Fibroblast of skin of back (primary cell): ENCODE measurements at places on chromosomes 5 and 9.

DNA sequence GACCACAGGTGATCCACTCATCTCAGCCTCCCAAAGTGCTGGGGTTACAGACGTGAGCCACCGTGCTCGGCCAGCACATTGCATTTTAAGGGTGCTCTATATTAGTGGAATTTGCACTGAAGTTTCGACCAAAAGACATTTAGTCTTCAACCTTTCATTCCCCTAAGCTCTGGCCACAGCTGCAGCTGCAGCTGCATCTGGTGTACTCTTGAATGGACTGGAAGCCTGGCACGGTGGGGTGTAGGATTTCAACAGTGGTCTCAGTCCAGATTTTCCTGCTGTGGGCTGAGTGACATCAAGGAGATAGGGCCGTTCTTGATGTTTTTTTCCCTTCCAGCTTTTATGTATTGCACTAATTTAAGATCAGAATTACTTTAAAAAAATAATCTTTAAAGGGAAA is 255.2 kb downstream of the PDZD2 start:
- no peak for DNase-seq

DNA sequence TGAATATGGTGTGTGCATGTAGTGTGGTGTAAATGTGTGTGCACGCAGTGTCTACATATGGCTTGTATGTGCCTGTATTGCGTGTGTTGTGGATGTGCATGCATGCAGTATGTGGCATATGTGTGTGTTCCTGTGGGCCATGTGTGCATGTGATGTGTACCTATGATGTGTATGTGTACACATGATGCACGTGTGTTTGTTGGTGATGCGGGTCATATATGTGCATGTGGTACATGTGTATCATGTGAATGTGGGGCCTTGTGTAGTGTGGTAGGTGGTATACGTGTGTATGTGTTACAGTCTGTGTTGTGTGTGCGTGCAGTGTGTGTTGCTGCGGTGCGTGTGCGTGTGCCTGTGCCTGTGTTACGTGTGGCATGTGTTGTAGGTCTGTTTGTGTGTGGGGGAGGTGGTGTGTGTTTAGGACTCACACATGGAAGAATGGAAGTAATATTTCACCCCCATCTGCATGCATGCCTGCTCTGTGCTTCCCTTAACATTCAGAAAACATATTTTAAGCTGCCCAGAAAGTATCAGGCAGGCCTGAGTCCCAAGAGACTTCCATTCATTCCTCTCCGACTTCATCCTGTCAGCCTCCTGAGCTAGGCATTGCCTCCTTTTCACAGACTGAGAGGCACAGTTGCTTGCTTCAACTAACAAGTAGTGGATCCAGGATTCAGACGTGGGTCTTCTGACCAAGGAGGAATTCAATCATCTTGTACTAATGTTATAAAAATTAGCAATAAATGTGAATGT is 55.4 kb upstream of the RUFY1 start:
- no peak for DNase-seq

- no peak for DNase-seq
Observed at GRCh38 chr5:35214051-35214450, 16.2 kb downstream of the PRLR start.

- DNase-seq, result no peak
Observed at GRCh38 chr5:125109816-125110215, 363.4 kb upstream of the ZNF608 start.

DNA sequence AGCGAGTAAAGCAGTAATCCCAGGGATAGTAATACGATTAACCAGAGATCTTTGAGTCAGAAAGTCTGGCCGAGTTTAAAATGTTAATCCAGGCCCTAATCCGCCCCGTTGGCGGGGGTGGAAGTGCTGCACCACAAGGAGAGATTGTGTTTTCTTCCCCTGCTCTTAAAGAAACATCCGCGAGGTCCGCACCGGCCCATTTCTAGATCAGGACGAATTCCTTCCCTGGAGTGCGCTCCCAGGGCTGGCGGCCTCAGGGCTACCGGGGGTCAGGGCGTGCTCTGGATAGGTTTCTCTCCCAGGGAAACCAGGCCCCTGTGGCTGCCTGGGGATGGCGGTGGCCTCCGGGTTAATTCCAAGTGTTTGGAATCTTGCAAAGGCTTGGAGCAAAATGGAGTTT is 9.3 kb upstream of the NEUROG1 start:
- no peak for DNase-seq

DNA sequence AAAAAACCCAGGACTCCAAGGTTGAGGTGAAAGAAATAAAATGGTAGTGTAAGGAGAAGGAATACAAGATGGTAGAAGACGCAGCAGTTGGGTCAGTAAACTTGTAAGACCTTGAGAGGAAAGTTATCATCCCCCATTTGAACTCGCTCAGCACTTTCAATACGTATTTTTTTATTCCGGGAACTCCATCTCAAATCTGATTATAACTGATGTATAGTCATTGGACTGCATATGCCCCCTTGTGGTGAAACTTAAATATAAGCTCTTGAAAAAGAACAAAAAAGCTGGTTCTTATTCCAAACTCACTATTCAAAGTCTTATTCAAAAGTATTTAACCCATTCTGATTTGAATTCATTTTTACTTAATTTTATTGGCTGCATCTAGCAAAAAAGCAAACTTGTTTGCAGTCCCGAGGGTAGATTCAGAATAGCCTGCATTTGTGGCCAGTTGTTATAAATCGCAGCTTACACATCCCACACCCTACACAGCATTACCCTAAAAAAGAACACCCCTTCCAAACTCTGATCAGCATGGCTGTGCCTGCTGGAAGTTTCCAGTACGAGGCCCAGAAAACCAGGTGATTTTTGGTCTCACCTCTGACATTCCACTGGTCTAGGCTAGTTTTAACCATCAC is 118.0 kb downstream of the ESM1 start:
- peak; percentile 63 for DNase-seq

DNA sequence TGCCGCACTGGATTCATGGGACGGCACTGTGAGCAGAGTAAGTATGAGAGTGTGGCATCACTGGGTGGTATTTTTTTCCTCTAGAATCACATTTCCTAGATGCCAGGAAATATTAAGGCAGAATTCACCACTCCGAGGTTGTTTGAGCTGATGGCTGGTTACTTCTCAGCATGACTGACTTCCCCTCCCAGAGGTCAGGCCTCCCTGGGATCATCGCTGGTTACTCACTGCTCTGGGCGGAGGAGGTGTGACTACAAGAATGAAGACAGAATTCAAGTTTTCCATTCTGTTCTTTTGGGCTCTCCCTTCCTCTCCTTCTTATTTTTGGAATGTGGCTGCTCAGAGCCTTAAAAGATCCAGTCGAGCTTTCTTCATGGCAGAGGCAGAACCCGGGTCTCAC is 76.6 kb upstream of the PRRC1 start:
- DNase-seq, result peak; percentile 63

DNA sequence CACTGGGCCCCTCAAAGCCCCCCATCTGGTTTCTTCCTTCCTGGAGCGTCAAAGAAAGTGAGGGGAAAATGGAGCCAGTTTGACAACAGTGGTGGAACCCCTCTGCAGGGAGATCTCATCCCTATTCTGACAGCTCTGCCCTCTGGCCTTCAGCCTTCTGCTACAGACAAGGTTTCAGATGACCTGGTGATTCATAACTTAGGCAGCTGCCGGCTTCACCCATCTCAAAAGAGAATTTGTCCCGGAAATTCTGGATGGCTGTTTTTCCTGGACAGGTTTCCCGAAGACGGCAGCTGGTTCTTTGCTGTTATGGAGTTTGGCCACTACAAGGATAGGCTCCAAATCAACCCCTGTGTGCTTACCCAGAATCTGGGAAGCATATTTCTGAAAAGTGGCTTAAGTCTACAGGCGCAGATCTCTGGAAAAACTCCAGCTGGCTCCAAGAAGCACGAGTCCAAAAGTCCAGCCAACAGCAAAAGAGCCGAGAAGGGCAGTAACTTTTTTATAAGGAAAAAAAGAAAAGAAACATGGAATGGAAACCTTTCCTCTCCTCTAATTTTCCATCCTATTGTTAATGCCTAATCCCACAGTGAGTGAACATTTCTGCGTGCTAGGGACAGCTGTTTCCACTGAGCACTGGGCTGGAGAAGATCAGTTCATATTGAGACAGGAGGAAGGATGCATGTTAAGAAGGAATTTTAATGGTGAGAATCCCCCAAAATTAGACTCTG is 54.5 kb downstream of the ZNF366 start:
- DNase-seq, result peak; percentile 90

DNA sequence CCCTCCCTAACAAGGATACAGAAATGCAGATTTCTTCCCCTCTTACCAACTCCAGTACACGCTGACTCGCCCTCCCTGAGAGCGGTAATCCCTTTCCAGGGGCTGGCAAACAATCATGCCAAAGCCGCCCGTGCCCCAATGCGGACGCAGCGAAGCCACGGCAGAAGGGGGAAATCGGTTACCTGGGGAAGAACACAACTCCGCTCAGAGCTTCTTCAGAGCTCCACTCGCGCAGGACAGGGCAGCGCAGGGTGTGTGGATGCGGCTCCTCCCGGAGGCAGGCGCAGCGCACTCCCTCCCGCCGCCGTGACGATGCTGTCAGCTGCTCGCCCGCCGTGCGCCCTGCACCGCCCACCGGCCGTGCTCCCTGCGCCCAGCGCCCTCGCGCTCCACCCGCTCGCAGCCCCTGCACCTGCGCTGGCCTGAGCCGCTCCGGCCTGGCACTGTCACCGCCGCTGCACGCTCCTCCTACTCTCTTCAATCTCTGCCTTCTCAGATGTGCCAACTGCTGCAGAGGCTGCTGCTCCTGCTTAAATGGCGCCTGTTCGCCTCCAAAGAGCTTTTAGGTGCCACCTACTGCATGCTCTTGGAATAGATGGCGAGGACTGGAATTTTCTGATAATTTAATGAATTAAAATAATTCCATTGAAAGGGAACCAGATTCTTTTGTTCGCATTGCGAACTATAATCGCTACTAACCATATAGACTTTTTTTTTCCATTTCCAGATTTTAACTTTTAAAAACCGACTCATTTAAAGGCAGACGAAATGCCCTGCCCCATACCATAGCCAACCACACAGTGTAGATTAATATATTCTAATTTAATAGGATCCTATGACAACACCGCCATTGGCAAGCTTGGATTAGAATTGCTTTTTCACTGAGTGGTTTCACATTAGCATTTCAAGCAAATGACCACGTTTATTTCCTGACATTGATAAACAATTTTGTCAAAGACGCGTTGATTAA is at the start of gene DIRAS2:
Gene DIRAS2 (minus strand): TSS at position 255 of the 970 bp plus-strand sequence. CDS start 28,997 bp downstream, outside the sequence.
- DNase-seq, result peak; percentile 56

DNA sequence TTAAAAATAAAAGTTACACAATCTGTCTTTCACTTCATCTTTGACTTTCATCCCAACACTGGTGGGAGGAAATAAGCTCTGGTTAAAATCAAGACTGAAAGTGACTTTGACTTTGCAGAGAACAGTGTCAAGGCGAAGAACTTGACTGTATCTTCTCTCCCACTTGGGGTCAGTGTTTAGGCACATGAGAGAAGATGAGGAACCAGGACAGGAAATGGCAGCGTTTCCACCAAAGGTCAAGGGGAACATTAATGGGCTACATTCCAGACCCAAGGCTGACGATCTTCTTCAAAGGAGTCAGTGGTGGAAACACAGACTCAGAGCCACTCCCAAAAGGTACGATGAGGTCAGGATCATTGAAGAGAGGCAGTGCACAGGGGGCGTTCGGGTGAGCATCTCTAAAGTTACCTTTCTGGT is 409.5 kb downstream of the ARHGEF28 start:
- peak; percentile 71 for DNase-seq

DNA sequence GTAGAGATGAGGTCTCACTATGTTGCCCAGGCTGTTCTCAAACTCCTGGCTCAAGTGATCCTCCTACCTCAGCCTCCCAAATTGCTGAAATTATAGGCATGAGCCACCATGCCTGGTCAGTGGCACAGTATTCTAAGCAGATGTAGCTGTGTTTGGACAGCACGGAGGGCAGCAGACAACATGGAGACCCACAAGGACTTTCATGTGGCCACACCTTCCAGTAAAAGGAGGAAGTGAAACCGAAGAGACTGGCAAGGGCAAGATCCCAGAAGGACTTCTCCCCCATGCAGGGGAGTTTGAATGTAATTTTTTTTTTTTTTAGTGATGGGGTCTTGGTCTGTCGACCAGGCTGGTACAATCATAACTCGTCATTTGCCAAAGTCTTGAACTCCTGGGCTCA is 172.2 kb downstream of the TRPM3 start:
- DNase-seq, result no peak

GRCh38 chr9:100466171-100466828 is 6.6 kb upstream of the TMEFF1 start:
- DNase-seq, result no peak

DNA sequence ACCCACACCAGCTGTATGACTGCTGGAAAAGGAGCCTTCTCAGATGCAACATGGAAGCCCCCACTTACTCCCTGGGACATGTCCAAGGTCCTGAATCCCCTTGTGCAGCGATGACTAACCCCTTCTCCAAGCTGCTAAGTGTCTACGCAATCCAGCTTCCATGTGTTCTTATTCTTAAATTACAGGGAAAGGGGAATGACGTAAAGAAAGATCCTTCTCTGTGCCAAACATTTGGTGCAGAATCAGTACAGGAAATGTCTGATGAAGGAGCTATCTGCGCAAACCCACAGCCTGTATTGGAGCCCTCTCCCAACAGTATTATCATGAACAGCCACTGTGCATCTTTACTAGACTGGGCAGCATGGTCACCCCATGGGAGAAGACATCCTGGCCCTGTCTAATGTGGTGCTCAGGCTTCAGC is 183.2 kb downstream of the FRMD3 start:
- peak; percentile 49 for DNase-seq

GRCh38 chr5:141757402-141757801 is 75.4 kb upstream of the ARAP3 start:
- DNase-seq, result peak; percentile 56
